PC-3 (cell line): ENCODE measurements at places on chromosomes 3 and 15. TPM values are rescaled to one million over a fixed set of nuclear protein-coding genes. Genes with fewer than 3 reads are reported as not detected.

- no peaks in the 10 kb centered on the region for H3K27me3 ChIP-seq
- H3K4me1 ChIP-seq, result no peaks in the 10 kb centered on the region
Measured at GRCh38 chr3:8472549-8472948, 29.1 kb upstream of the LMCD1 start.

- no peaks in the 10 kb centered on the region for H3K36me3 ChIP-seq
- DNase-seq, result peak; percentile 87
- H3K27ac ChIP-seq, result peak overlapping the region; percentile 81
- peak overlapping the region; percentile 51 for H3K4me3 ChIP-seq
- H3K4me1 ChIP-seq, result peaks cover 50% of the 10 kb centered on the region
Measured at GRCh38 chr3:185332026-185332735, 30.8 kb upstream of the MAP3K13 start.

- peaks cover 16% of the 10 kb centered on the region for H3K4me1 ChIP-seq
- H3K27me3 ChIP-seq, result no peaks in the 10 kb centered on the region
- no peaks in the 10 kb centered on the region for H3K36me3 ChIP-seq
- H3K4me3 ChIP-seq, result no peak overlapping the region
Measured at GRCh38 chr3:71251156-71251775, 332.3 kb downstream of the FOXP1 start.

GRCh38 chr3:110420158-110420641 is 651.4 kb upstream of the NECTIN3 start:
- H3K27me3 ChIP-seq, result no peaks in the 10 kb centered on the region
- H3K36me3 ChIP-seq, result no peaks in the 10 kb centered on the region
- peak; percentile 94 for DNase-seq
- peaks cover 31% of the 10 kb centered on the region for H3K4me1 ChIP-seq
- H3K27ac ChIP-seq, result peak overlapping the region; percentile 74
- H3K4me3 ChIP-seq, result peak overlapping the region; percentile 58

DNA sequence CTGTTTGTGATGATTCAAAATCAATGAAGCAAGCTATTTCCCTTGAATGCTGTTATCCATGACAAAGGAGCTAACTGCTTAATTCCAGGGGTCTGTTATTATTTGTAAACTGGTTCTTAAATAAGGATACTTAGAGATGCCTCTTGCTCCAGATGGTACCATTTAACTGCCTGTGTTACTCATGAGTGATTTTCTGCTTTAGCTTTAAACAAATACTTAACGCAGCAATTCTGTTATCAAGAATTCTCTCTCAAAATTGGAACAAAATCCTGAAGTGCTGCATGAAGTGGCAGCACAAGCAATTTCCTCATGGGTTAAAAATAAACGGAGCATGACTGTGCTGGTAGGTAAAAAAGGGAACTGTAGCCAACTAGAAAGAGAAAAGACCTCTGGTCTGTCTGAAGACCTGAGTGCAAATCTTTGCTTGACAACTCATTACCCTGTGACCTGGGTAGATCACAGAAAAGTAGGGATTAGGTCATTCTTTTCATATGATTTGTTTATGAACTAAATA is 62.5 kb upstream of the GBE1 start:
- H3K27me3 ChIP-seq, result no peaks in the 10 kb centered on the region
- H3K27ac ChIP-seq, result no peak overlapping the region
- H3K36me3 ChIP-seq, result no peaks in the 10 kb centered on the region
- H3K4me3 ChIP-seq, result no peak overlapping the region
- no peaks in the 10 kb centered on the region for H3K4me1 ChIP-seq

DNA sequence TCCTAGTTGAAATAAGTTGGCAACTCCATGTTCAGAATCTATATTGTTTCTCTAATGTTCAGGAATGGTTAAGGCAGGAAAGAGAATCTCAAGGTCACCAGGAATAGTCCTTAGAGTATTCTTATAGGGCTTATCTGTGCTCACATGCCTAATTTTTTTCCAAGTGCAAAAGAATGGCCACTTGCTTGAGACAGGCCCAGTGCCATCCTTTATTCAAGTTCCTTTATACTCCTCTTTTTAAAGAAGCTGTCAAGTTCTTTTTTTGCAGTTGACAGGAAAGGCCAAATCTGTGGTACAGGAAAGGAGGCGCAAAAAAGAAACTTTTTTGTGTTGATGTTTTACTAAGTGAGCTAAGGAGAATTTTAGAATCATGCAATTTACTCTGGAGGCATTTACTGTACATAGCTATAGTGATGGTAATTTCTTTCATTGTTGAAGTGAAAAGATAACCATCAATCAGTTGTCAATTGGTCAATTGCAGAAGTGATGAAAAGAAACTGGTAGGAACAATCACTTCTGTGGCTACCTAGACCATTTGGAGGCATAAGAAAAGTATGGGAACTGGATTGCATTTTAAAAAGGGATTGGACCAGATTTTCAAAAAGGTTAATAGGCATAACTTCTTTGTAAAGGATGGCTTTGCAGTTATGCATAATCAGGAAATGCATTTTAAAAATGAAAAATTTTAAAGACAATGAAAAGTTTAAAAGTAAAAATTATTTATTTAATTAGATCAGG is 102.5 kb upstream of the SOX2 start:
- no peak overlapping the region for H3K27ac ChIP-seq

DNA sequence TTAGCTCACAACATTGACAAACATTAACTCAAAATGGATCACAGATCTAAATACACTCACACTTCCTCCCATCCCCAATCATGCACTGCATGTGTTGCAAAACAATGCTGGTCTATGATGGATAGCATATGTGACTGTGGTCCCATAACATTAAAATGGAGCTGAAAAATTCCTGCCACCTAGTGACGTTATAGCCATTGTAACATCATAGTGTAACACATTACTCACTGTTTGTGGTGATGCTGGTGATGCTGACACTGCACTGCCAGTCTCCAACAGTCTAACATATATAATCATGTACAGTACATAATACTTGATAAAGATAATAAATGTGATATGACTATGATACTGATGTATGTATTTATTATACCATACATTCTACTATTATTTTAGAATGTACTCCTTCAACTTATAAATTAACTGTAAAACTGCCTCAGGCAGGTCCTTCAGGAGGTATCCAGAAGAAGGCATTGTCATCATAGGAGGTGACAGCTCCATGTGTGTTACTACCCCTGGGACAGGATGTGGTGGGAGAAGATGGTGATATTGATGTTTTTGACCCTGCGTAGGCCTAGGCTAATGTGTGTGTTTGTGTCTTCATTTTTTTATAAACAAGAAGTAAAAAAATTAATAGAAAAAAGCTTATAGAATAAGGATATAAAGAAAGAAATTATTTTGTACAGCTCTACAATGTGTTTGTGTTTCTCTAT is 41.3 kb downstream of the TXNRD3 start:
- no peak overlapping the region for H3K27ac ChIP-seq
- no peak for DNase-seq
- no peak overlapping the region for H3K4me3 ChIP-seq
- no peaks in the 10 kb centered on the region for H3K27me3 ChIP-seq
- H3K4me1 ChIP-seq, result peaks cover 3% of the 10 kb centered on the region; the same call in 1 of the 2 replicates

GRCh38 chr3:52503788-52504424 is 8.8 kb downstream of the STAB1 start:
- H3K27me3 ChIP-seq, result no peaks in the 10 kb centered on the region
- no peaks in the 10 kb centered on the region for H3K36me3 ChIP-seq
- H3K4me3 ChIP-seq, result no peak overlapping the region
- no peak for DNase-seq
- peaks cover 13% of the 10 kb centered on the region; the same call in 1 of the 2 replicates for H3K4me1 ChIP-seq

DNA sequence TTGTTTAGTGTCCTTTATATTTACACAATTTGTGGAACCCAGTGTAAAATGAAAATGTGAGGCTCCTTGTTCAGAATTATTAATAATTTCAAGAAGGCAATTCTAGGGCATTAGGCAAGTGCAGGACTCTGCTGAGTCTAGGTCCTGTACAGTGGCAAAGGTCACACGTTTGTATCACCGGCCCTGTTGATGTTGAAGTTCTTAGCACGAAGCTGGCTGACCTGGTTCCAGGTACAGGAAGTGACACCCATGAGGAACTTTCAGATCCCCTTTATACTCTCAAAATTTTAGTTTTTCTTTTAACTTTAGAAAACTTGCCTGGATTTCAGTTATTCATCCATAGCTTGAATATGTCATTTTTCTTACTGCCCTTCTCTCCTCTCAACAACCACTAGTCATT is 349.4 kb downstream of the CNTN6 start:
- no peaks in the 10 kb centered on the region for H3K36me3 ChIP-seq
- no peak overlapping the region for H3K4me3 ChIP-seq
- no peak for DNase-seq
- H3K4me1 ChIP-seq, result no peaks in the 10 kb centered on the region
- H3K27ac ChIP-seq, result no peak overlapping the region

- no peaks in the 10 kb centered on the region for H3K36me3 ChIP-seq
- H3K4me1 ChIP-seq, result peaks cover 41% of the 10 kb centered on the region
- H3K27ac ChIP-seq, result peak overlapping the region; percentile 83
- H3K4me3 ChIP-seq, result peak overlapping the region; percentile 29; the same call in 1 of the 2 replicates
- H3K27me3 ChIP-seq, result no peaks in the 10 kb centered on the region
- DNase-seq, result peak; percentile 95
Measured at GRCh38 chr15:29844290-29844903, 22.1 kb upstream of the TJP1 start.

DNA sequence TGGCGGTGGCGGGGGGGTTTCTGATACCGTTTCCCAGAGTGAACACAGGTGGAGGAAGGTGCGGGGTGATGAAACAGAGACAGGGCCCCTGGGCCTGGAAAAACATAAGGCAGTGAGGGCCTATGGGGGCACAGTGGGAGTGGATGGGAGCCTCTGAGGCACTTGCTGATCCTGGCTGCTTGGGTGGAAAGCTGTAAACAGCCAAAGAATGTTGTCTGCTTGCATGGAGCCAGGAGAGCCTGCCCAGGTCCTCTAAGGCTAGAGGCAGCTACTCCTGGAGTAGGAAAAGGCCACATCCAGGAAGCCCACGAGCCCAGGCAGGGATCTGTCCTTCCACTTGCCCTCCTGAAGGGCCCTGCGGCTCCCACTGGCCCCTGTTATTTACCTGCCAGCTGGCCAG is 2.9 kb upstream of the SEMA3B start:
- peaks cover 54% of the 10 kb centered on the region for H3K4me1 ChIP-seq
- DNase-seq, result no peak
- H3K4me3 ChIP-seq, result no peak overlapping the region

DNA sequence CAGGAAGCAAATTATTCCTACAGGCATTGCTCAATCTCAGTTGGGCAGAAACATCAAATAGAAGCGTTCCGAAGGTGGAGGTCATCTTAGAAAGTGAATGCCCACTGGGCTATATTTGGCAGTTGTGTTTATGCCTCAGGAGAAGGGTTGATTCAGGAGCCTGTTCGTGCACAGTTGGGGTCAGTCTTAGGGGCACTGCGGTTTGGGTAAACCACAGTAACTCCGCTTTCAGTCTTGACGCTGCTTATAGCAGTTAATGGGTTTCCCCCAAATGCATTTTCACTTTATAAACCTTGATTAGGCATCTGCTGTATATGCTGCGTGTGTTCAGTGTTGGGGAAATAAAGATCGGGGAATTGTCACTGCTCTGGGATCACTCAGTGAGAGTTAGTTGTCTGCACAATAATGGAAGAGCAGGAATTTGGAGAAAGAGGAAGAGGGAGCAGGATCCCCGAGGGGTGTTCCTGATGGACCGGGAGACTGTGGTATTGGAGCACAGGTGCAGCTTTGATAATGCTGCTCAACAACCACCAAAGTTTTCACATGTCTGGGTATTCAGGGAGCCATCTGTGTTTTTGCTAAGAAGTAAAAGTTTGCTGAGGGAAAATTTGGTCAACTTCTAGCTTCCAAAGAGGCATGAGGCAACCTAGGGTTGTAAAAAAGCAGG is 124.3 kb upstream of the EIF1B start:
- H3K4me3 ChIP-seq, result no peak overlapping the region
- no peaks in the 10 kb centered on the region for H3K36me3 ChIP-seq
- no peaks in the 10 kb centered on the region for H3K4me1 ChIP-seq
- peaks cover 40% of the 10 kb centered on the region for H3K27me3 ChIP-seq
- no peak for DNase-seq

DNA sequence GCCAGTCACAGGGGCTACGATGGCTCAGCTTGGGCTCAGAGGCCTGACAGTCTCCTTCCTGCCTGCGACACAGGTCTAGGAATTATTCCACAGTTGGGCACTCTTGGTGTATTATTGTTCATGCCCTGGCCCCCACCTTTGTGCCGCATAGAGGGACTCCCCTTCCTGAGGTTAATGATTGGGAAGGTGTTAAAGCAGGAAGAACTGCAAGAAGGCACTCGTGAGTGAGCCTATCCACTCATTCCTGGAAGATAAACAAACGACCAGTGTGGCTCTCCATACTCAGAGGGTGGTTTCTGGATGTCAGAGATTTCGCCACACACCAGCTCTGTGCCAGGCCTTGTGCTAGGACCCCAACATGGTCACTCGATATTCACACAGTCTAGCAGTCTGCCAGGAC is 12.3 kb downstream of the LIPC start:
- peaks cover 38% of the 10 kb centered on the region for H3K4me1 ChIP-seq
- H3K27ac ChIP-seq, result no peak overlapping the region
- no peaks in the 10 kb centered on the region for H3K36me3 ChIP-seq
- no peak overlapping the region for H3K4me3 ChIP-seq
- no peak for DNase-seq
- no peaks in the 10 kb centered on the region for H3K27me3 ChIP-seq

DNA sequence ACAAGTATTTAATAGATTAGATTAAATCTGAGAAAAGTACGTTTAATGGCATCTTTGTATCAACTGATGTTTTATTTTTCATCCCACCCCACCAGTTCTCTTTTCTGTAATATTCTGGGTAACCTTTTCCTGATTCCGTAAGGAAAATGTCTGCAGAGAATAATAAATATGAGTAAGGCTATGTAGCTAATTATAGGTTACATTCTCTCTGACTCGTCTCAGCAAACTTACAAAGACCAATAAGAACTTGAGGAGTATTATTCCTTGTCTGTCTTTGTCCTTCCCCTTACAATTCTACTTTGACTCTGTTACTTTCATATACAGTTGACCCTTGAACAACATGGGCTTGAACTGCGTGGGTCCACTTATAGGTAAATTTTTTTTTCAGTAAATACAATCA is 12.1 kb downstream of the SNAP23 start:
- no peaks in the 10 kb centered on the region for H3K27me3 ChIP-seq
- DNase-seq, result peak; percentile 31
- no peaks in the 10 kb centered on the region for H3K36me3 ChIP-seq
- H3K4me1 ChIP-seq, result peaks cover 9% of the 10 kb centered on the region
- no peak overlapping the region for H3K4me3 ChIP-seq
- H3K27ac ChIP-seq, result no peak overlapping the region

- H3K4me1 ChIP-seq, result no peaks in the 10 kb centered on the region
- no peak overlapping the region for H3K4me3 ChIP-seq
Measured at GRCh38 chr3:10263646-10264363, 15.5 kb downstream of the TATDN2 start.

GRCh38 chr3:143526011-143526545 is 322.2 kb downstream of the SLC9A9 start:
- H3K36me3 ChIP-seq, result no peaks in the 10 kb centered on the region
- H3K4me3 ChIP-seq, result no peak overlapping the region
- H3K4me1 ChIP-seq, result no peaks in the 10 kb centered on the region
- no peak for DNase-seq
- H3K27me3 ChIP-seq, result no peaks in the 10 kb centered on the region

GRCh38 chr3:169203631-169204550 is 459.6 kb downstream of the MECOM start:
- no peak for DNase-seq
- no peak overlapping the region for H3K4me3 ChIP-seq
- no peaks in the 10 kb centered on the region for H3K27me3 ChIP-seq
- H3K4me1 ChIP-seq, result peaks cover 8% of the 10 kb centered on the region
- no peaks in the 10 kb centered on the region for H3K36me3 ChIP-seq

ARGFX gene
- total RNA-seq, result not detected in 2 replicates

SAXO2 gene
- total RNA-seq, result 0.35 and 3.7 TPM in 2 replicates

GOLGA6A gene
- total RNA-seq, result not detected in 2 replicates

PATL2 gene
- total RNA-seq, result 0.15 TPM in 1 of 2 replicates, not detected in the other

APEH gene
- 236 and 246 TPM in 2 replicates for total RNA-seq

MOBP gene
- not detected in 2 replicates for total RNA-seq

EEF1AKMT4 gene
- 27.3 and 37.8 TPM in 2 replicates for total RNA-seq

RMDN3 gene
- total RNA-seq, result 21.4 and 34.0 TPM in 2 replicates

IL17RB gene
- total RNA-seq, result 2.3 TPM in 2 replicates

MAN2A2 gene
- total RNA-seq, result 19.8 and 26.3 TPM in 2 replicates

KLHL40 gene
- not detected in 2 replicates for total RNA-seq
